Esophagus mucosa (tissue), 1 donor: ENCODE measurements at places on chromosomes 5 and 9. TPM values are rescaled to one million over a fixed set of nuclear protein-coding genes. Genes with fewer than 3 reads are reported as not detected.

C7 gene
- total RNA-seq, result 8.4 TPM

C5orf15 gene
- 14.3 TPM for total RNA-seq

SPINK5 gene
- 509 TPM for total RNA-seq

SLC45A2 gene
- not detected for total RNA-seq

CRHBP gene
- total RNA-seq, result 0.36 TPM

NINJ1 gene
- total RNA-seq, result 16.9 TPM

LCP2 gene
- total RNA-seq, result 3.0 TPM

NNT gene
- 34.2 TPM for total RNA-seq

CYLC2 gene
- not detected for total RNA-seq

ZFP2 gene
- total RNA-seq, result 0.08 TPM

IFNA21 gene
- not detected for total RNA-seq
